ENCODE measurements at places on chromosomes 2 and 18. TPM values are rescaled to one million over a fixed set of nuclear protein-coding genes. Genes with fewer than 3 reads are reported as not detected.

DNA sequence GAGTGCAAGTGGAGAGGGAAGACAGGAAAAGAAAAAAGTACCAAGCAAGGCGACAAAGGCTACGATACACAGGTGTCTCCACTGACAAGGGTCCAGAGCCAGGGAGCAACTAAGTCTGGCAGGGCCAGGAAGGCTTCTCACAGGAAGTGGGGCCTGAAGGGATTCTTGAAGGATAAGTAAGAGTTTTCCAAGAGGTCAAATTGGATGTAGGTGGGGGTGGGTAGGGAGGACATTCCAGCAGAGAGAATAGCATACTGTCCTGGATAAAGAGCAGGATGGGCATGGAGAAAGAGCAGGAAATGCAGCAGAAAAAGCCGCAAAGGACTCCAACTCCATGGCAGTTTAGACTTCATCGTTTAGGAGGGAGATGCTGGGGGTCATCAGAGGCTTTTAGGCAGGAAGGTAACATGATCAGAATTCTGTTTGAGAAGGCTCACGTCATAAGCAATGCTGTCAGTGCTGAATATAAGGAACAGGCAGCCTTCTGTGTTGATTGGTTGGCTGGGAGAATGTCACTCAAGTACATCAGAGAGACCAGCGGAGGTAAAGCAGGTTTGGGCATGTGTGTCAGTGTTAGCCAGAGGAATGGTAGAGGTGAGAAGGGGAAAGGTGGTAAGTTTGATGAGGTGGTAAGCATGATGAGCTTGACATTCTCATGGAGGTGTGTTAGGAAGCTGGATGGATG, 35.1 kb downstream of the ARHGAP25 start:
- H3K27me3 ChIP-seq, result no peaks in the 10 kb centered on the region
- H3K36me3 ChIP-seq, result no peaks in the 10 kb centered on the region
- no peak overlapping the region for H3K4me3 ChIP-seq
- H3K27ac ChIP-seq, result peak overlapping the region; percentile 62

GRCh38 chr18:3345885-3346284, 84.0 kb downstream of the MYL12B start:
- no peak for DNase-seq
- H3K27me3 ChIP-seq, result no peaks in the 10 kb centered on the region
- no peak overlapping the region for H3K27ac ChIP-seq
- no peak overlapping the region for H3K4me3 ChIP-seq
- no peaks in the 10 kb centered on the region for H3K36me3 ChIP-seq
- H3K4me1 ChIP-seq, result no peaks in the 10 kb centered on the region

DNA sequence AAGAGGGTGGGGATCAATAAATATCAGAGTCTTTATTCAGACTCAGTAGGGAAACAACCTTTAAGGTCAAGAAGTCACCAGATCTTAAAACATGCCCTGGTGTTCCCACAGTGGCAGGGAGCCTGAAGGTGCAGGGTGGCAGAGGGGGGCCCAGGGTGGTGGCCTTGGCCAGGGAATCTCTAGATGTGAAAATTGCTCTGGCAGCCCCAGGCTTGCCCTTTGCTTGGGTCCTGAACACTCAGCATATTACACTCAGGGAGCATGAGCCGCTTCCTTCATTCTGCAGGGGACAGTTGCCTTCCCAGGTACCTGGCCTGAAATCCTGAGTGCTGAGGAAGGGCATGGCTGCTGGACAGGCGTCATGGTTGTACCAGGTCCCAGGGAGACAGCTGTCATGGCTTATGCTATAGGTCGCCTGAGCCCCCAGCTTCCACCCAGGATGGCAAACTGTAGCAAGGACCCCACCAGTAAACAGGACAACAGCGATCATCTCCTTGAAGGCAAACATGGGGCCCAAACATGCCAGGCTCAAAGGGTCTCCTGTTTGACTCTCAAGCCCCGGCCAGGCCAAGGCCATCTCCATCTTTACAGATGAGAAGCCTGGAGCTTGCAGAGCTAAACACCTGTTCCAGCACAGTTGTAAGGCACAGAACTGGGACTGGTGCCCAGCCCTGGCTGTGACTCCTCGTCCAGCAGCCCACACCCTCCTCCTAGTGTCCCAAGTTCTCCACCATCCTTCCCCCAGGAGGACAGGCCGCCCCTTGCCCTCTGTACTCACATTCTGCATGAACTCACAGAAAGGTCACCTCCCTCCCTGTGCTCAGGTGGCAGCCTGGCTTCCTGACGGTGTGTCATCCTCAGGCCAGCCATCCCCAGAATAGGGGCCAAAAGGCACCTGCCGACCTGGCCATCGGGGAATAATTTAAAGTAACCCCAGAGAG, 14.6 kb downstream of the ABCG8 start:
- no peaks in the 10 kb centered on the region for H3K4me1 ChIP-seq
- H3K36me3 ChIP-seq, result no peaks in the 10 kb centered on the region
- H3K27ac ChIP-seq, result no peak overlapping the region
- DNase-seq, result no peak
- no peak overlapping the region for H3K4me3 ChIP-seq
- H3K27me3 ChIP-seq, result no peaks in the 10 kb centered on the region

DNA sequence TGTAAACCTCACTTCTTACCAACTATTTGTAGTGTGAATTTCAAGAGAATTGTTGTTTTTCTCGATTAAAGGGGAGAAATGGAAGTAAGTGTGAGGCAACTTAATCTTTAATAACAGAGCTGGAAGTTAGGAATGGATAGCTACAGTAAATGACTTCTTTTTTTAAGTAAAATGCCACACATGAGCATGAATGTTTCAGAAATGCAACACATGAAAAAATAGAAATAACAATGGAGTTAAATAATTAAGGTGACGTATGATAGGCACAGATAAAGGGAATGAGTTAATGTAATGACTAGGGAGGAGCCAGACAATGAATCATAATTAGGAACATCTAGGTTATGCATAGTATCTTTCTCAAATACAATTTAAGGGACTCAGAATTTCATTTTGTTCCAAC, 3.4 kb downstream of the REL start:
- H3K4me3 ChIP-seq, result peak overlapping the region; percentile 99
- H3K27ac ChIP-seq, result peak overlapping the region; percentile 100
- H3K36me3 ChIP-seq, result no peaks in the 10 kb centered on the region
- peaks cover 50% of the 10 kb centered on the region for H3K4me1 ChIP-seq
- no peak for DNase-seq
- no peaks in the 10 kb centered on the region for H3K27me3 ChIP-seq

- H3K36me3 ChIP-seq, result no peaks in the 10 kb centered on the region
- no peak for DNase-seq
- H3K4me1 ChIP-seq, result no peaks in the 10 kb centered on the region
- H3K4me3 ChIP-seq, result no peak overlapping the region
- no peaks in the 10 kb centered on the region for H3K27me3 ChIP-seq
These were observed 48.6 kb downstream of the EMX1 start for GRCh38 chr2:72965770-72966450.

DNA sequence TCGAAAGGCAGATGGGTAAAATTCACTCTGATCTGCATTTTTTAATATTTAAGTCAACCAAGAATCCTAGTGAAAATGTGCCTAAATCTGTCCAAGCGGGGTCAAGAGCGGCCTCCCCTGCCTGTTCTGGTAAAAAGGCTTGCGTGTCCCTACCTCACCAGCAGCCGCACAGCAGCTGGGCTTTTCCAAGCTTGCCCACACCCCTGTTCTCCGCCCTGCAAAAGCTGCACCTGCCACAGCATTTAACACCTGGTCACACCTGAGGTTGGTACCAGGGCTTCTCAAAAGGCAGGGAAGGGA, 25.8 kb upstream of the TMEM182 start:
- peak overlapping the region; percentile 89 for H3K4me3 ChIP-seq
- no peak for DNase-seq
- no peaks in the 10 kb centered on the region for H3K27me3 ChIP-seq
- peaks cover 9% of the 10 kb centered on the region for H3K36me3 ChIP-seq
- peaks cover 23% of the 10 kb centered on the region for H3K4me1 ChIP-seq

DNA sequence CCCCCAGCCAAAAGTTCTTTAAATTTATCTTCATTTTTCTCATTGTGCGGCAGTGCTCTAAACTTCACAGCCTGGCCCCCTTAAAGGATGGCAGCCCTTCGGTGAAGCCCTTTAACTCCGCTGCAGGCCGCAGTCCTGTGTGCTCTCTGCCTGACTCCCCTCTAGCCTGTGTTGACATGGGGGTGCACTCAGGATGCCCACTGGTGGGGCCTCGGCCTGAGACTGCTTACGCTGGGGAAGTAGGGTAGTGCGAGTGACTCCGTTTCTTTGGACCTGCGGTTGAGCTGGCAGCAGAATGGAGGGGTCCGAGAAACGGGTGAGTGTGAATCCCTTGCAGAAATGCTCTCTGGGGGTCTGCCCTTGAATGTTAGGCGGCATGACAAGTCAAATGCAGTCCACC, 5.6 kb downstream of the RAB12 start:
- peaks cover 92% of the 10 kb centered on the region for H3K4me1 ChIP-seq
- peak overlapping the region; percentile 90 for H3K27ac ChIP-seq
- H3K27me3 ChIP-seq, result no peaks in the 10 kb centered on the region
- no peak for DNase-seq
- H3K4me3 ChIP-seq, result no peak overlapping the region

The ATP8B1 gene
- total RNA-seq, result 1.6 TPM

The KCNF1 gene
- not detected for total RNA-seq

The SERPINB13 gene
- total RNA-seq, result not detected

Measured in gastrocnemius medialis (tissue), 4 donors.